ENCODE measurements at places on chromosomes 11 and 22.
A peak's percentile ranks its signal among the peaks of the same experiment; 100 is the strongest.

DNA sequence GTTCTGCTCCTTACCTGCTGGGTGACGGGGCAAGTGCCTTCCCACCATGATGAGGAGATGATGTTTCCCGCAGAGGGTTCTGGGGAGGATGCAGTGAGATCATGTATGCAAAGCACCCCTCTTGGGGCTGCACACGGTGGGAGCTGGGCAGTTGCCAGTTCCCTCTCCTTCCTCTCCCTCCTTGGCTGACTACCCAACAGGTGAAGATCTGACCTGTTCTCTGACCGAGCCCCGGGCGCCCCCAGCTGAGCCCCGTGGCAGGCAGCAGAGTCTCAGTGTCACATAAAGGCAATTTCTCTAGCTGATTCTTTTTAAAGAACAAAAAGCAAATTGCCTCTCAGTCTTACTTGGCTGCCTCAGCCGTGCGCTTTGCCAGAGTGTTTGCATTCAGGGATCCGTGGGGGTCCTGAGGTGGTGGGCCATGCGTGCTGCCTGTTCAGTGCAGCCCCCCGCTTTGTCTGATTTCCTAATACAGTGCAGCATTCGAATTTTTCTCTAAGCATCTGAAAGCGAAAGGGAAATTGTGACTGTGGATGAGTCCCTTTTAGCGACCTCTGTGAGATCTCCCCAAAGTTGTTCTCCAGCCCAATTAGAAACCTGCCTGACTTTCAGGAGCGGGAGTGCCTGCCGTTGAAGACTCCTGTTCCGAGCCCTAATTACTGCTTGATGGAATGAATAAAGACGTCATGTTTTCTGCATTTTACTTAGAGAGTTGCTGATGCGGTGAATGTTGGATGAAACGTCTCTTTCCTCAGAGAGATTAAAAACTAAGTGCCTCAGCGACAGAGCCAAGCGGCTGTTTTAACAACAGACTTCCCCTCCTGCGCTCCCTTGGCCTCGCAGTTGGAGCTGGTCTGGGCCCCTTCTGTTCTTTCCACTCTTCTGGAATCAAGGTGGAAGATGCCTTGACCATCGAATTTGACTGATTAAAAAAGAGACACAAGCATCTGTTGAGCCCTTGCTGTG is 86.0 kb downstream of the GRIK4 start:
- no peak for DNase-seq

GRCh38 chr22:22712666-22713365 is 68.4 kb downstream of the GGTLC2 start:
- no peak for DNase-seq

DNA sequence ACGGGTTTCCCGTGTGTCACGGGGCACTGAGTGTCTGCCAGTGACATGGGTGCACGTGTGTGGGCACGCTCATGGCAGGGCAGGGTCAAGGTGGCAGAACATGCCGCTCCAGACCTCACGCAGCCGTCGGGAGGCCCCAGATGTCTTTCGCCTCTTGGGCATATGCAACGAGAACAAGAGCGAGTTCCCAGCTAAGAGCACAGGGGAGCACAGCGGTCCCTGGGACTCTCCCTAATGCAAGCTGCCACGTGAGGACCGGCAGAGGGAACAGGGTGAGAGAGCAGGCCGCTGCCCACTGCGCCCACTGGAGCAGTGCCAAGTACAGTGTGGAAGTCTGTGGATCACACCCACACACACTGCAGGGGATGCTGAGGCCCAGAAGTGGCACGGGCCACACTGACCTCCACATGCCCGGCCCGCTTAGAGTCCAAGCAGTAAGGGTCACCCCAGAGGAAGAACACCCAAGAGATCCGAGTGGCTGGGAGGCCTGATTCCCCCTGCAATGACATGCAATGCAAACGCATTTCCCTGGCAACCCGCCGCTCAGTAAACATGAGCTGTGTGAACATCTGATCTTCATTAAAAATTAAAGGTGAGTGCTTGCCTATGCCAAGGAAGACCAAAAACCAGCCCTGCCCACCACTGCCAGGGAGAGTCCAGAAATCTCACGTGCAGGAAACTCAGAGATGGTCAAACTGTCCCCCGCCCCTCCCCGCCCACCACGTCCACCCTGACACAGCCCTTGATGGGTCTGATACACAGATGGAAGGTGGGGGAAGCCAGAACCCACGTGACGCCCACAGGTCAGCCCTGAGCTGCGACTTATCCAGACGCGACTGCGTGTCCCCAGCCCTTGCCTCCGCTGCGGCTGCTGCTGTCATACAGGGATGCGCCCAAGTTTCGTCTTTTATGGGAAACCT is 11.7 kb downstream of the CERK start:
- peak; percentile 87 for DNase-seq

DNA sequence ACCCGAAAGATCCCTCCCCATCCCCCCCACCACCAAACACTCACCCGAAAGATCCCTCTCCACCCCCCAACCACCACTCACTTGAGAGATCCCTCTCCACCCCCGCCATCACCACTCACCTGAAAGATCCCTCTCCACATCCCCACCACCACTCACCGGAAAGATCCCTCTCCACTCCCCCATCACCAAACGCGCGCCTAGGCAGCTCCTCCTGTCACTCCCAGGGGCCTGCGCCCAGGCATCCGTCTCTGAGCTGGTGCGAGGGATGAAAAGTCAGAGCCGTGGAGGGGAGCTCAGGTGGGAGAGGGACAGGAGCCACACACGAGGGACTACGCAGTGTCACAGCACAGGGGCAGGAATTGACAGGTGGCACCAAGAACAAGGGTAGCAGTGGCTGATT is 11.5 kb downstream of the KIAA0930 start:
- no peak for DNase-seq

DNA sequence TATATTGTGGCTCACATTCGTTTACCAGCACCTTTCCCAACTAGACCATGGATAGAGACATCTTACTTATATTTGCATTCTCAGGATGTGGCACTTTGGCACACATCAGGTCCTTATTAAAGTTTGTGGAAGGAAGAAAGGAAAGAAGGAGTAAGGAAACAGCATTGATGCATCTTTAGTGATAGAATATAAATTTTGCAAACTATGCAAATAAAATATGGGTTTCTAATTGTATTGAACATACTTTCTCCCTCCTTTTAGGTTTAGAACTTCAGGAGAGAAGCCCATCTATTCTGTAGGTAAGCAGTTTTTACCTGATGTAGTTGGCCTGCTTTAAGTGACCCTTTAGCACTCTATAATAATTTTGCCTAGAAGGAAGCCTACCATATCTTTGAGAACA is 20.4 kb downstream of the MRPL48 start:
- DNase-seq = no peak

DNA sequence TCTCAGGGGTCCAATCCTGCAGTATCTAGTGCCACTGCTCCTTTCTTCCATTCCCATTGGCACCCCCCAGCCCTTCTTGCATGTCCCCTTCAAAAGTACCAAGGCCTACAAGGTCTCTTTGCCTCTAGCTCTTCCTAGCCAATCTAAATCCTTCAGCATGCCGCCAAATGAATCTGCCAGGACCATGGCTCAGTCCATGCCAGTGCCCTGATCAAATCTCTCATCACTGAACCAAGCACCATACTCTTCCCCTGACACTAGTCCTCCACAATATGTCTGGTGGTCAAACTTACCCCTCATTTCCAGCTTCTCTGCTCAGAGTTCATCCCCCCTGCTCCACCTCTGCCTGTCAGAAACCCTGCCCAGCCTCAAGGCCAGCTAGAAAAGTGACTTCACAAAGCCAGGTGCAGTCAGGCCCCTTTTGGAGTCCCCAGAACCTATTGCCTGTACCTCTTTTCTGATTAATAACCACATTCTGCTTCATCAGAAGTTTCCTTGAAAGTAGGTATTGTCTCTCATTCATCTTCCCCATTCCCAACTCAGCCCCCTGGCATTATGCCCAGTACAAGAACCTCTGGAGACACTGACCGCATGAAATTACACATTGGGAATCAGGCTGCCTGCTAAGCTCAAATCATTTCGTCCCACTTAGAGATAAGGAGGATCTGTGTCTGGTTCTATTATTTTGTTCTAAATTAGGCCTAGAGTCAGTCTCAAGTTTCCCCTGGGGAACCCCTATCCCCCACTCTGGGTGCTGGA is 11.4 kb downstream of the FEN1 start:
- DNase-seq = no peak

GRCh38 chr11:127552446-127552845 is 551.9 kb upstream of the KIRREL3 start:
- no peak for DNase-seq

- DNase-seq = no peak
Observed at GRCh38 chr22:29700206-29700899, 19.4 kb upstream of the CABP7 start.

GRCh38 chr11:23680488-23681230 is 816.2 kb upstream of the LUZP2 start:
- no peak for DNase-seq

- DNase-seq = no peak
Observed at GRCh38 chr11:119422809-119423508, at the start of gene THY1. Gene THY1, minus strand, starts transcription at chr11:119423172. Its CDS starts 2,267 bp downstream, at chr11:119420905.

GRCh38 chr22:27474112-27474571 is 327.4 kb downstream of the MN1 start:
- no peak for DNase-seq

DNA sequence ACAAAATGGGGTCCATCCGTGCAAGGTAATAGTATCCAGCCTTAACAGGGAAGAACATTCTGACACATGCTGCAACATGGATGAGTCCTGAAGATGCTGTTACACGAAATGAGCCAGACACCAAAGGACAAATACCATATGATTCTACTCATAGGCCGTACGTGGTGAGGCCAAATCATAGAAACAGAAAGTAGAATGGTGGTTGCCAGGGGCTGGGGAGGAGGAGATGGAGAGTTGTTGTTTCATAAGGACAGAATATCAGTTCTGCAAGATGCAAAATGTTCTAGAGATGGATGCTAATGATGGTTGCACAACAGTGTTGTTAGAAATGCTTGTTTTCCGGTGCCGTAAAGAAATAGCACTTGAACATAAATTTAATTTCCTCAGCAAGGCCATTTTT is 2.6 kb downstream of the TBX10 start:
- DNase-seq = no peak

DNA sequence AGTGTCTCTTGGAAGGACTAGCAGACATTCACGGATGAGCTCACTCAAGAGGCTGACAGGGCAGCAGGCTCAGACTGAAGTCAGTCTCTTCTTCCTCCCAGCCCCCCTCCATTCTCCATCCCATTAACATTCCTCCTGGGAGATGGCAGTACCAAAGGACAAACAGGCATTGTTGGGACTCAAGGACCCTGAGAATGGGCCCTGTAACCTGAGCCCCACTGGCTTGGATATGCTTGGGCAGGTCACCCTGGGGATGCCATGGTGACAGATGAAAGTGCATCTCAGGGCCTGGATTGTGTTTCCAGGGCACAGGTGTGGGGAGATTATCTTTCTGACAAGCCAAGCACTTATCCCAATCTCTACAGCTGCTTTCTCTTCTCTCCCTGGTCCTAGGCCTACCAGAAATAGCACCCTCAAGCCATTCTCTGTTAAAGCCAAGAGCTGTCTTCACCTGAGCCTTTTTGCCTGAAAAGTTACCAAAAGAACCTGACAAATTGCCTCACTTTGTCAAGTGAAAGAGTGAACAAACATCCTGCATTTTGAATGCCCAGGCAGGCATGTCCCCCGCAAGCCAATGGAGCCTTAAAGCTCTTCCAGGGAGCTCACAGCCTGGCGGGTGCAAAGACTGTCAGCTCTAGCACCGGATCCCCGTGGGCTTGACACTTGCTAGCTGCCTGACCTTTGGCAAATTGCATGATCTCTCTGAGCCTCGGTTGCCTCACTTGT is 366.0 kb upstream of the NARS2 start:
- no peak for DNase-seq

GRCh38 chr22:39252461-39253434 is 8.0 kb upstream of the PDGFB start:
- DNase-seq = no peak

DNA sequence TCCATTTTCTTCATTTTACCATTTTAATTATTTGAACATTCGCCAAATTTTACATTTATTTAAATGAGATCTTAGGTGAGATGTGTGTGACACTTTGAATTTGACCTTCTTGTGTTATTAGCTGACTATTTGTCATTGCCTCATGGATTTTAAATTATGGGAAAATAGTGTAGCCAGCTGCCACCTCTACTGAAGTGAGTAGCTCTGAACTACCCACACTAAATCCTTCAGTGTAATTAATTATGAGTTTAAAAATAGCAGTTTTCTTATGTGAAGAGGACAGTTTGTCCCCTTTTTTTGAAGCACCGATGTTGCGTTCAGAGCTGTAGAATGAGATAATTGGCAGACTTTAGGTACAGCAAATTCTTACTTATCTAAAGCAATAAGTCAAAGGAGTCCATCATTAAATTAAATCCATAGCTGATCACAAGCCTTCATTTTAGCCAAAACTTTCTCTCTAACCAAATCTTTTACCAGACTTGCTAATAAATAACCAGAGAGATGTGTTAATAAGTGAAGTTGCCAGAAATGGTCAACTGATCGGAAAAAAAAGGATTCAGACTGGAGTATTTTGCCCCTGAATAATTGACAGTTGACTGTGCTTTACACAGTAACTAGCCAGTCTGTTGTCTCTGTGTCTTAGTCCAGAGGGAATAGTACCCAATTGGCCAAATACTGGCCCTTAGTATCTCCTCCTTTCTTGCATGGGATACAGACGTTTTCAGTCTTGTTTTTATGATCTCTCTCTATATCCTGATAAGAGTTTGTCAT is 75.0 kb downstream of the ZC3H12C start:
- DNase-seq = no peak

- DNase-seq = no peak
Observed at GRCh38 chr11:3986301-3986700, 108.3 kb upstream of the RRM1 start.

DNA sequence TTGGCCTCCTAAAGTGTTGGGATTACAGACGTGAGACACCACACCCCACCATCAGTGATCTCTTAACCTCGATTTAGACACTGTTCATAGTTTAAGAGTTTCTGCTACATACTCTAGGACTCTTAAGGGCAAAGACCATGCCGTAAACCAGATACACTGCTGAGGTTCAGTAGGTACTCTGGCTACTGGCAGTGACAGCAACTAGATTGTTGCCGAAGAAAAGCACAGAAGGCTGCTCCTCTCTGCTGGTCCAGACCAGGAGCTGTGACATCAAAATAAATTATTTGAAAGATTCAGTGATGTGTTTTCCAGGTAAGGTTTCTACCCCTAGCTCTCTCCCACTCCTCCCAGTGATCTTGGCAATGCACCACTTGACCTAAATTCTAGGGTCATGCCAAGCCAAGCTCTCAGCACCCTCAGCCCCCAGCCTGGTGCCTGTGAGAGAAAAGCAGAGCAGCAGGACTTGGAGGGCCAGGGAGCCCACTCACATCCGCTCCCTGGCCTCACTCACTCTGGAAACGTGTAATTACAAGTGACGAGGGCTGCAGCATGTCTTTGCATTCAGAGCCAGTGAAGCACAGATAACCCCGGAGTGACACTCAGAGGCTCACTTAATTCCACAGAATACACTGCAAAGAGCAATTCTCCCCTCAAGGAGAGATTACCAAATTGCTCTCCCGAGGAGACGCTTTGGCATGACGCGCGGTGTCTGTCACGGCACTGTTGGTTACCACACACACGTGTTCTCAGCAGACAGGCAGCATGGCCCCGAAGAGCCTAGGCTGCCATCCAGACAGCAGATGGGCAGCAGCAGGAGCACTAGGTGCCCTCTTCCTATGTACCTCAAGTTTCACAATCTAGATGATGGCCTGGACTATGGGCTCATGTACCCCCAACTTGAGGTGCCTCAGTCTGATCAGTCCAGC is 96.9 kb upstream of the PITPNB start:
- DNase-seq = no peak

- DNase-seq = no peak
Observed at GRCh38 chr11:26011474-26011873, 320.5 kb upstream of the ANO3 start.

- DNase-seq = no peak
Observed at GRCh38 chr11:47441421-47441820, 7.5 kb downstream of the RAPSN start.
